Germinal center (tissue), 1 donor: ENCODE measurements at places on chromosomes 6 and 20.

DNA sequence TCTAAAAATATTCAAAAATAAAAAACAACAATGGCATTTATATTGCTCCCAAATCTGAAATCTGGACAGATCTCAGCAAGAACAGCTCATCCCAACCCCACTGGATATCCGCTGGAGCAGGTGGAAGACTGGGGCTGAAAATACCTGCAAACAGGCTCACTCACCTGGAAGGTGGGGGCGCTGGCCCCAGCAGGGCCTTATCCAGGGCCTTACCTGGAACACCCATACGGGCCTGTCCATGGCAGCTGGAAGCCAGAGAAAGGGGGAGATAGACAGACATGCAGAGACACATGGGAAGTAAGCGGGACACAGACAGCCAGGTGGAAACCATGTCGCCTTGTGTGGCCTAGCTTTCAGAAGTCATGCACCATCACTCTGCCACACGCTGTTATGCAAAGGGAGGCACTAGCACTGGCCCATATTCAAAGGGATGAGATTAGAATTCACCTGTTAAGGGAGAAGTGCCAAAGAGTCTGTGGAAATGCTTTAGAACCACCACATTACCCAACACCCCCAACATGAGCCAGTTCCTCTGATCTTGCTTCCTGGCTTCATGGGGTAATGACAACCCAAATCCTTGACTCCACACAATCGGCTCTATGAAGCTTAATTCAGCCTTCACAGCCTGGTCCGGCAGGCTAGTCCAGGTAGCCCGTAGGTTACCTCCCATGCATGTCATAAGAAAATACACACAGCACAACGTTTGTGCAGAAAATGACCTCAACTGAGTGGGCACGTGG is 99.0 kb upstream of the CDYL start:
- DNase-seq = no peak

- DNase-seq = no peak
Measured at GRCh38 chr20:61262036-61262435, 10.0 kb downstream of the CDH4 start.

DNA sequence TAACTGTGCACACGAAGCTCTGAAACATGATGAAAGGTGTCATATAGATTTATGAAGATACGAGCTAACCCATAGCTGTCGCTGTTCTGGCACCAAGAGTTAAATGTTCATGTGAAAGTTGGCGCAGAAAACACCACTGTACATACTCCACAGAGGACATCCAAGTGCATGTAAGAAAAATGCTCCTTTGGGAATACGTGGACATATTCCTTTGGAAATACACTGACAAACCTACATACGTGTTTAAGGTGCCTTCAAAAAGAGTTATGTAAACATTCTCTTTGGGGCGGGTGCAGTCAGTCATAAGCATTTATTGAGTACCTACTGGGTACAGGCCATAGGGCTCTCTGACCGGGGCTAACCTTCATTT is 723 bp upstream of the ARID1B start:
- no peak for DNase-seq

DNA sequence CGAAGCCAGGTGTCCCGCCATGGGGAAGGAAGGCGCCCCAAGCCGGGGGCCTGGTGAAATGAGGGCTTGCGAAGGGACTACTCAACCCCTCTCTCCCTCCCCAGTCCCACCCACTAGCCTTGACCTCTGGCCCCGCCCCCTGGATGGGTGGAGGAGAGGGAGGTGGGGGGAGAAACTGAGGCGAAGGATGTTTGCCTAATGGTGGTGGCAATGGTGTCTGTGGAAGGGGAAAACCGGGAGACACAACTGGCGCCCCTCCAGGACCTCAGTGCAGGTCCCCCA is at the start of gene POU5F1:
Gene POU5F1, minus strand, starts transcription at position 83 of the 282 bp plus-strand sequence. Its CDS starts 62 bp downstream, at position 21.
- DNase-seq = no peak

GRCh38 chr6:132131351-132131750 is 180.2 kb upstream of the CCN2 start:
- no peak for DNase-seq

DNA sequence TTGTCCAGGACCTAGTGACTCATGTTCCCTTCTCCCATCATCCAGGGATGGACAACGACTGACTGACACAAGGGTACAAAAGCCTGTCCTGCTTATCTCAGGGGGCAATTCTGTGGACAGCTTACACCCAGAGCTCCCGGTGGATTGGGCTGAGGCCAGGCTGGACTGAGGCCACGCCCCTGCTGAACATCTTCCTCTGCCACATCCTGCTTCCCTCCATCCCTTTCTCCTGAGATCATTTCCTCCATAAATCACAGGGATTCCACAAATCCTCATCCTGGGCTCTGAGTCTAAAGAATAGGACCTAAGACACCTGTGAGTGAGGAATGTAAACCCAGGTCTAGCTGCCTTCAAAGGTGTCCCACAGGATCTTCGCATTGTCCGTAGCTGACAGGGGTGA is 30.4 kb upstream of the RNF24 start:
- no peak for DNase-seq

DNA sequence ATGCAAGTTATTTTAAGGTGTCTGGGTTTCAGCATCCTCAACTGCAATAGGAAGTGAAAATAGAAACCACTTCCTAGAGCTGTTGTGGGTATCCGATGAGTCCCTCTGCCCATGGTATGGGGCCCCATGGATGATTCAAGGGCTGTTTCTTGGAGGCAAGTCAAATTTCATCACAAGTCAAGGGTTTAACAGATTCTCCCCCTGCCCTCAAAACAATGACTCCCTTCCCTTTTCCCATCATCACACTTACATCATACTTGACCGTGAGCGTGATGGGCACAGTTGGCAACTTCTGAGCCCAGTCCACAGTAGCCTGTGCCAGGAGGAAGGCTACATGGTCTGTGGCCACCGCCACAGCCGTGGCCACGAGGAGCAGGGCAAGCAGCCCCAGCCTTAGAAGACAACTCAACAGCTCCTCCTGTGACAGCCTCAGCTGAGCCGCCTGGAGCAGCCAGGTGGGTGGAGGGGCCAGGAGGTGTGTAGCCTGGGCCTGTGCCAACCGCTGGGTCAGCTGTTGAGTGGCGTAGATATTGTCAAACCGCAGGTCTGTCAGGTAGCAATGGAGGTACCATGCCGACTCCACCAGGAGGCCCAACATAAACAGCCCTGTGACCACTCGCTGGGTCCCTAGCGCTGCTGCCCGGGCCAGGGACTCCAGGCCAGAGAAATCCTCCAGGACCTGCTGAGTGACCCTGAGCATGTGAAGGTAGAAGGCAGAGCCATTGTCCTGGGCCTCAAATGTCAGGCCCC is 5.2 kb downstream of the OCSTAMP start:
- DNase-seq = no peak

DNA sequence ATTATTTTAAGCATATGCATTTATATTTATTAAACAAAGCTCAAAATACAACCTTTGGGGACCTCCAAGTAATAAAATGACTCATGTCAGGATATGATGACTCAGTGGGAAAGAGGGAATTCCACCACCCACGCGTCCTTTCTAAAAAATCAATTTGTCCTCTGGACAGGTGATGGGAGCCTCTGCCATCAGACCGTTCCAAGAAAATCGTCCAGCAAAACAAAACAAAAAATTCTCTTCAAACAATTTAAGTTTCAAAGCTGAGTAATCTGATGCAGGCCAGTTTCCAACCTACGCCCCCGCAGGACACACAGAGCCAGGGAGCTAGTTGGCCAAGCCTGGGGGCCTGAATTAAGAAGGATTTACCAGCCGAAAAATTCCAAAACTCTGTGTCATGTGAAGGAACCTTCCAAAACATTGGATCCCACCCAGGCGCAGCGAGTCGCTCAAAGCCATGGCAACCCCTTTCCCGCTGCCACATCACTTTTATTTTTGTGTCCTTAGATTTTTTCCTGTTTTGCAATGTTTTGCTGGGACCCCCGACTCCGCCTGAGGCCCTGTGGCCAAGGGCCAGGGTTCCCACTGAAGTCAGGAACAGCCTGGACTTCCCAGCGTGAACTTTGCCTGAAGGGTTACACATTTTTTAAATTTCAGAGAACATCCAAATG is 95.3 kb downstream of the NFATC2 start:
- DNase-seq = no peak

GRCh38 chr6:13180538-13180937 is 147.8 kb downstream of the TBC1D7 start:
- no peak for DNase-seq

DNA sequence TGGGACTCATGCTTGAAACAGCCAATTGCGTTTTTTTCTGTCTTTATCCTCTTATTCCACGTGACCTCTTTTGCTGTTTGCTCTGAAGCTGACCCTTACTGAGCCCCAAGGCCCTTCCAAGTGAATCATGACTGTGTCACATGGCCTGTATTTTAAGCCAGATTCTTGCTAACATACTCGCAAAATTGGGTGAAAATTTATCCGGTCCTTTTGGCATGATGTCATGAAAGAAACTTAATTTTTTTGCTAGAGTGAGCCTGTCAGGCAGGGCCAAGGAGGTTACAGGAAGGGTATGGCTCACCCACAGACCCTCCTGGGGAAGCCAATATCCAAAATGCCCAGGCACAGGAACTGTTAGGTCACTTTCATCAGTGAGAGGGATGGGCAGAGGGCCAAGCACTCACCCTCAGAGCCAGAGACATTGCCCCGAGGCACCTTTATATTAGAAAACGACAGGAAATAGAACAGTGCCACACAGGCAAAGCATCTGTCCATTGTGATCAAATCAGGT is 296.7 kb downstream of the CDH26 start:
- no peak for DNase-seq

GRCh38 chr6:137217801-137218472 is 1.2 kb downstream of the IFNGR1 start:
- peak; percentile 43 for DNase-seq

DNA sequence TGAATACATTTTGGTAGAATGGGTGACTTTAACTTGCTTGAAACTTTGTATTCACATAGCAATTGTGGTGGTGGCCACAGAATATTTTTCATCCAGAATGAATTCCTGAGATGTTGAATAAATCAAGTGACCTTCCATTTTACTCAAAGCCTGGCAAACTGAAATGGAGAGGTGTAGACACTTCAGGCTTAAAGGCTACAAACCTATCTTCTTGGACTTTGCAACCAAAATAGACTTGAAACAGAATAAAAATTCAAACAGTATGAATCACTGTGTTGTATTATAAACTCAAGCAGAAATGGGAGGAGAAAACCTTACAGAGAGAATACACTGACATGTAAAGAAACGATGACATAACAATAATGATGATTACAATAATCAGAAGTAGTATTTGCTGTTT is 371.6 kb downstream of the BCKDHB start:
- no peak for DNase-seq

DNA sequence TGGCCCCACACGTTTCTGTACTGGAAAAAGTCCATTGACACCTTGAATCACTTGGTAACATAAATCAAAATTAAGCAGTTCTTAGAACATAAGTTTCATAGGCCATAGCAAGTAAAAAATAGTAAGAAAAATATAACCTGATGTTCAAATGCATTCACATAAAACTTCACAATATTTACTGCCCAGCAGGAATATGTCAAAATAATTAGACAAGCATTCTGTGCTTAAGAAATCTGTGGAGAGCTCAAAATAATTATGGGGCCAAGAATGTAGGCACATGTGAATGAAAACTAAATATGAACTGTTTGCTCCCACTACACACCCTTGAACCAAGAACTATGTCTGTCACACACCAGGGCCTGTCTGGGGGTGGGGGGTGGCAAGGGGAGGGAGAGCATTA is 70.8 kb downstream of the IPCEF1 start:
- DNase-seq = no peak

DNA sequence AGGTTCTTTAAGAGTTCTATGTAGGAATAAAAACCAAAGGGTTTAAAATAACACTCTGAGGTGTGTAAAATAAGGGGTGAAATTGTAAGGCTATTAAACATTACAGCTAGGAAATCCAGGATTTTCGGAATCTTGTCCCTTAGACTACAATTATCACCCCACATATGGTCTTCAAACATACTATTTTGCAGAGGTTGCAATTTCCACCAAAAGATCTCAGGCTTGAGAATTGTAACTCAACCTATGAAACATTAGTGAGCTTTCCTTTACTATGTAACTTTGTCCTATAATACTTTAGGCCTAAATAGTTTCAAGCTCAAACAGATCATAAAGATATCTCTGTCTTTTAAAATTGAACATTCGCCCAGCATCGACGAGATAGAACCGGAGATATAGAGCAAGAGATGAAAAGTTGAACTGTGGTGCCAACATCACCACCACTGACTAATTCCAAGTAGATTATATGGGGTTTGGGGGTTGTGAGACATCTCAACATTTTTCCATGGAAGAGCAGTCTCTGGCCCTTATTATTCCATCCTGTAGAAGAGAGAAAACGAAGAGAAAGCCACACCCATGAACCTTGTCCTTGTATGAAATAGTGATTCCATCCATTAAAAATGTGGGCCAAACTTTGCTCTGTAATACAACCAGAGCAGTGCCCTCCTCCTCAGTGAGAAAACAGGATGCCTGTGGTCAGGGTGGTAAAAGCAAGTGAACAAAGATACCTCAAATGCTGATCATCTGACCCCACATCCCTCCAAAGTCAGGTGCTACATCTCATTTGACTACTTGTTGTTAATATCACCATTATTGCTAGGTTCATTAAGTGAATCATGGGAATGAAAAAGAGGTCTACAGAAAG is 284.5 kb upstream of the GJE1 start:
- DNase-seq = no peak

DNA sequence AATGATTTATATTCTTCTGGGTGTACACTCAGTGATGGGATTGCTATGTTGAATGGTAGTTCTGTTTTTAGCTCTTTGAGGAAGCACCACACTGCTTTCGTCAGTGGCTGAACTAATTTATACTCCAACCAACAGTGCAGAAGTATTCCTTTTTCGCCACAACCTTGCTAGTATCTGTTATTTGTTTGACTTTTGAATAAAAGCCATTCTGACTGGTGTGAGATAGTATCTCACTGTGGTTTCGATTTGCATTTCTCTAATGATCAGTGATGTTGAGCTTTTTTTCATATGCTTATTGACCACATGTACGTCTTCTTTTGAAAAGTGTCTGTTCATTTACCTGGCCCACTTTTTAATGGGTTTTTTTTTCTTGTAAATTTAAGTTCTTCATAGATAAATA is 583.8 kb upstream of the ARID1B start:
- DNase-seq = no peak

- DNase-seq = no peak
Measured at GRCh38 chr6:14222956-14223355, 105.4 kb downstream of the CD83 start.

DNA sequence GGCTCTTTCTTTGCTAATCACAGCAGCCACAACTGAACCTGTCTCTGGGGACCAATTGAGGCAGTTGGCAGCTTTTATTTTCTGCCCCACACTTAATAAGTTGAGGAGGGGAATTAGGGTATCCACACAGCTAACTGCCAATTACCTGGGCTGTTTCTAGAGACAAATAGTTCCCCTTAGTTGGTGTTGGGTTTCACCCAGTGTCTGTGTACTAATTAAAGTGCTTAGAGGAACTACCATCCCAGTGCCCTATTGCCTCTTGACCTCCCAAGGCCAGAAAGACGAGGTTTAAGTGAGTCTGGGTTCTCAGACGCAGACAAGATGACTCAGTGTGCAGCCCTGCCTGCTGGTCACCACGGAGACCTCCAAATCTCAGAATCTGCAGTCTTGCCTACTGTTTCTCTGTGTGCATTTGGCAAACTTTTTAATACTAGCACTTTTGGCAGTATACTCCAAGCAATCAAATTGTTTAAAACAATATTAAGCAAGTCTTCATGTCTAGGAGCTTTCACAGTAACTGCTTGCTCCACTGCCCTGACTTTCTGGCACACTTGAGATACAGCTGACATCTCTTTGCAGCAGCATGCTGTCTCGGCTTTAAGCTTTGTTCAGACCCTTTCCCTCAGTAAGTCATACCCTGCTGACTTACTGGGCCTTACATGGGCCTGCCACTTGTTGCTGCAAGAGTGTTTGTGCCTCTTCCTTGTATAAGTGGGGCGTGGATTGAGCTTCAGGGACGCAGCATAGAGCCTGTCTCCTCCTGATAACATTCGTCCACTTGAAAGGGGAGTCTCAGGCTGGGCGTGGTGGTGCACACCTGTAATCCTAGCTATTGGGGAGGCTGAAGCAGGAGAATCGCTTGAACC is 31.9 kb downstream of the STK35 start:
- DNase-seq = no peak
